ENCODE measurements at places on chromosomes 2 and 18.

- DNase-seq: peak; percentile 39
Measured at GRCh38 chr2:173590276-173590861, 235.7 kb downstream of the CDCA7 start.

DNA sequence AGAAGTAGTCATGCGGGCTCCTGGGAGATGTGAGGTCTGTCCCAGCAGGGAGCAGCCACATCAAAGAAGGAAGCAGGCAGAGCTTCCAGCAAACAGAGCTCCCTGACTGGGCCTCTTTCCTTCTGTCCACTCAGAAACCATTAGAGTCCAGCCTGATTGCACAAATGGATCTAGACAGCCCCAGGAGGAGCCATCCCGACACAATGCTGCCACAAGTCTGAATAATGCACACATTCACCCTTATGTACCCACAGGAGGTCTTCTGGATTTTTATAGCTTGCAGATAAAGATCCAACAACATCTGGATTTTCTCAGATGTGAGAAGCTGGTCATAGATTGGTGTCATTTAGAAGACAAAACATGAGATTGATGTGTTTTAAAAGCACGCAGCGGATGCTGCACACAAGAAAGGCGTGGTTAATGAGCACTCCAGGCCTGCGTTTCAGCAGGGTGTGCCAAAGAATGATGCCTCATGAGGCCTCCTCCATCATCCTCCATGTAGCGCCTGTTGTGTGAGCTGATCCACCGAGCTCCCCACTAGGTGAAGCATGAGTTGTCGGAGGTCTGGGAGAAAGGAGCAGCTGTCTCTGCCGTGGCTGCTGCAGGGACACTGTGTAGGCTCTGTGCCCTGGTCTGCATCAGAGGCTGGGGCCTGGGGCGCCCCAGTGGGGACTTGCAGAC, 60.6 kb downstream of the MTCL1 start:
- DNase-seq: peak; percentile 93

GRCh38 chr2:23499439-23499838, 114.5 kb downstream of the KLHL29 start:
- DNase-seq: no peak

- DNase-seq: no peak
Measured at GRCh38 chr2:165522719-165523118, 53.2 kb downstream of the CSRNP3 start.

DNA sequence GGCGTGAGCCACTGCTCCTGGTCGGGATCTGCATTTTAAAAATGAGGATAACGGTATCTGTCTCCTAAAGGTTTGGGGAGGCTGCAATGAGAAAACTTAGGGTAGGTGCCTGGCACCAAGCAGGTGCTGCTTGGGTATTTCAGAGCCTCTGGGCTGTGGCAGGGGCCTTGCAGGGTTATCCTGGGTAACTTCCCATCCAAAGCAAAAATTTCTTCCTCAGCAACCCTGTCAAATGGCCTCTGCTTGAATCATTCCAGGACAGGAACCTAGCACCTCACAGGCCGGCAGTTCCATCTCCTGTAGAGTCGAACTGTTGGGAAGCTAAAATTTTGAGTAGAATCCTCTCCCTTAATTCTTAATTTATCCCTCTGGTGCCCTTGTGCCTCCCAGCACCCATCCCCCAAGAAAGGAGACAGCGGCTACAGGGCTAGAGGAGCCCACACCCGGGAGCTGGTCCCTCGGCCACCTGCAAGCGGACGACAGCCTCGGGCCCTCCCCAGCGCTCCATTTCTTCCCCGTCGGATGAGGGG, 868 bp downstream of the CGREF1 start:
- DNase-seq: no peak

GRCh38 chr18:1929720-1930119, 641.6 kb downstream of the METTL4 start:
- no peak for DNase-seq

GRCh38 chr2:69171897-69172525, 159.0 kb downstream of the ANTXR1 start:
- no peak for DNase-seq

GRCh38 chr2:218644721-218645120, 14.7 kb downstream of the ZNF142 start:
- no peak for DNase-seq

- no peak for DNase-seq
Measured at GRCh38 chr2:206979922-206980321, 40.6 kb downstream of the CPO start.

GRCh38 chr2:233290051-233290845, 17.4 kb upstream of the SAG start:
- DNase-seq: no peak

DNA sequence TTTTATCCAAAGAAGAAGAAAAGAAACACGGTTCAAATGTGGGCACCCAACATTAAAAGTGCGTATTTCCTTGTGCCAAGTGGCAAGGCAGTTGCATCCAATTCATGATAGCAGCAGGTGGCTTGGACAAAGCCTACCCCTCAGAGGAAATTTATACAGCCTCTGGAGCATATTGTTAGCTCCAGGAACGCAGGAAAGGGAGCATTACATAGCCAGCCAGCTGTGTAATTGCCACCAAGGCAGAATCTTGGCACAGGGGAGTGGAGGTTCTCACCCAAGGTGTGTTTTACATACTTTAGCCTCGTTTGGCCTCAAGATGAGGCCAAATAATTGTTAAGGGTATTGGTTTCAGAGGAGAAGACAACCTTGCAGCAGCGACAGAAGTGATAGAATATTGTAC, 526.9 kb downstream of the TMEM182 start:
- DNase-seq: no peak

DNA sequence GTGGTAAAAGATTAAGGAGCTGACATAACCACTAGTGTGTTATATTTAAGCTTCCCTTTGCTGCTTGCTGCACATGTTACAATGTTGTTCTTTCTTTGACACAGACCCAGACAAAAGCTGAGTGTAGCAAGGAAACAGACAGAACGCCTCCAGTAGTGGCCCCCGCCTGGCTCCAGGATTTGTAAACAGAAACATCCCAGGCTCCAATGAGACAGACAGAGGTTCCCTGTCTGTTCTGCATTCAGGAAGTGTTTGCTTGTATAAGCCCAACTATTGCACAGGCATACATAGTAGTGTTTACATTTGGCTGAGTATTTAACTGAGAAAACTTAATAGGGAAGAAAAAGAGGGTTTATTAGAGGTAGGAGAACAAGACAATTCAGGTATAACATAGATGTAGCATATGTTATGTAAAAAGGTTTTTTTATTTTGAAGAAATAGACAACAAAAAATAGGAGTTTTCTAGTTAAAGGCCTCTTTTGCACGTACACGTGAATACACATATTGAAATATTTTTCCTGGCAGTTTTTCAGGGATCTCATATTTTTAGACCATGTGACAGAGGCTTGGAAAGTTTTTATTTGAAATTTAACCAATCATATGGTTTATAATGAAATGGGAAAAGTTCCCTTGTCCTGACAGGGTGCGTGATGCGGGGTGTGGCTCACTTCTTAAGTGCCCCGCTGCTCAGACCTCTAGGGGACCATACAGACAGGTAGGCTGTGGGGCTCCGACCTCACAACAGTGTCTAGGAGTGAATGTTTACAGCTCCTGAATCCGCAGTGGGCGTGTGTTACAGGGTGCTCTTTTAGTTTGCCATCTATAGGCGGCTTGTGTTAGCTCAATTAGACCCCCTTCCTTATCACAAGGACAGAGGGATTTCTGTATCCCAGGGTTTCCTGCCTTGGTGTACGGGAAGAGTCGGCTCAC, 118.4 kb downstream of the BMPR2 start:
- peak; percentile 55 for DNase-seq

- DNase-seq: no peak
Measured at GRCh38 chr2:195498839-195499490, 158.1 kb upstream of the SLC39A10 start.

GRCh38 chr2:28639092-28639691, 112.4 kb upstream of the PPP1CB start:
- DNase-seq: no peak

- no peak for DNase-seq
Measured at GRCh38 chr2:239818531-239819011, 206.6 kb downstream of the NDUFA10 start.

GRCh38 chr2:95012881-95013550, 12.5 kb upstream of the MAL start:
- no peak for DNase-seq

DNA sequence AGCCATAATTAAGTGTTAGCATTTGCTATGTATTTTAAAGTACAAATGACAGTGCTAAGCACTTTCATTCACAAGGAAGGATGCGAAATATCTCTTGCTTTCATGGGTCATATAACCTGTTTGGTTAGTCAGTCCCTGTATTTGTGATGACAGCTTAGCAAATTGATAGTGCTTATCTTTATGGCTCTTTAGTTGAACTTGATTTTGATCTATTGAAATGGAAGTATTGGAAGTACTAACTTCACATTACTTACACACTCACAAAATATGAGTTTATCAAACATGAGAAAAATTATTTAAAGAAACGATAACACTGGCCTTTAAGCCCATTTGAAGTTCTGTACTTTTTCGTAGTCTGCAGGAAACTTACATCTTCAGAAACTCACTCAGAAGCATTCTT, 97.4 kb upstream of the NEUROD1 start:
- no peak for DNase-seq

DNA sequence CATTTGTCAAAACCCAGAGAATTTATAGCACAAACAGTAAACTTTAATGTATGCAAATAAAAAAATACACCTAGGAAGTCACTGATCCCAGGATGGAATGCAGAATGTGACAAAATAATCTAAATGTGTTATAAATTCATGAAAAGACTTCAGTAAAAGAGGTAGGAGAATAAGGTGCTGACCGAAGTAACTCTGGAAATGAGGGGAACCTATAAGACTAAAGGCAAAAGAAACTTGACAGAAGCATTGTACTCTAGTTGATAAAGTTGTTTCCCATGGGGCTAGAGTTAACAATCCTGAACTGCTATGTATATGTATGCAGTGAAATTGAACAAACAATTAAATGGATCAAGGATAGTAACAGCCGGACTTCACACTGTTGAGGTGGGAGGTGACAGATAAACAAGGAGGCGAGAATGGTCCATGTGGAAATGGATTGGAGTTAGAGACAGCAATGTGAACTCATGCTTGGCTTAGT, 24.5 kb downstream of the IRS1 start:
- no peak for DNase-seq

DNA sequence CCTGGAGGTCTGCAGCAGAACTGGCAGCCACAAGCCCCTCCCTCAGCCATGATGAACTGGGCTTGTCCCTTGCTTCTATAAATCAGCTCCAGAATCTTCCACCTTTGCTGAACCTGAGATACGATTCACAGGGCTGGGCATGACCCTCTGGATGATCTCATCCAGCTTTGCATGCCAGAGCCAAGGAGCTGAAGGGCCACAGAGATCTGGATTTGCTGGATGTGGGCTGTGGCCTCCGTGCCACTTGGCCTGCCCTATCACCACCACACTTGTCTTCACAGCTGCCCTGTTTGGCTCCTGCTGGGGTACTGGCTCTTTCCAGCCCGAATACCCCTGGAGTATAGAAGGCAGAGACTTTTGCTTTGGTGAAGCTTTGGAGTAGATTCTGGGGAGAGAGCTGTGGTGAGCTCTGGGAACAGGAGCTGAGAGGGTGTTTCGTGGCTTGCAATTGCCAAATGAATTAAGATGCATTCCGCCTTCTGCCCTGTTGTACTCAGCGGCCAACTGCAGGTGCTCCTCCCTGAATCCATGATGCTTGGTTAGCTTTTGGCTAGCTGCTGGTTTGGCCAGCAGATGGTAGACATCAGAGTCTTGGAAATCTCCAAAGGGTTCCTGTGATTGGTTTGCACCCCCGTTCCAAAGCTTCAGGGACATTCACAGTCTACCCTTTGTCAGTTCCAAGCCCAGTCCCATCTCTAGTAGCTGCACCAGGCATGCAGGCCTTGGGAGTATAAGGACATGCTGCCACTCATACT, 30.9 kb upstream of the GIGYF2 start:
- DNase-seq: no peak

DNA sequence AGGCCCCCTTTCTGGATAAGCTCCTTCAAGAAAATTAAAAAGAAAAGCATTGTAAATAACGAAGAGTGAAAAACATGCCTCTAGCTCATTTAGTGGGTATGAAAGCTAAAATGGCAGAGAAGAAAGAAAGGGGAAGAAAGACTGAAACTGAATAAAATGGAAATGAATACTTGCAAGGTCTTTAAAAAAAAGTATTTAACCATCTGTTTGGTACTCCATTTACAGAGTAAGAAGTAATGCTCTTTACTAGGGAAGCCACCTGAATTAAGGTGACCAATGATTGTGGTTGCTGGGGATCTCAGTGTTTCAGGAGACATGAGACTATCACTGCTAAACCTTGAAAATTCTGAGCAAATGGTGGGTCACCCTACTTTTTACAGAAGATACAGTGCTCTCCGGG, 17.7 kb upstream of the ARL5A start:
- no peak for DNase-seq

DNA sequence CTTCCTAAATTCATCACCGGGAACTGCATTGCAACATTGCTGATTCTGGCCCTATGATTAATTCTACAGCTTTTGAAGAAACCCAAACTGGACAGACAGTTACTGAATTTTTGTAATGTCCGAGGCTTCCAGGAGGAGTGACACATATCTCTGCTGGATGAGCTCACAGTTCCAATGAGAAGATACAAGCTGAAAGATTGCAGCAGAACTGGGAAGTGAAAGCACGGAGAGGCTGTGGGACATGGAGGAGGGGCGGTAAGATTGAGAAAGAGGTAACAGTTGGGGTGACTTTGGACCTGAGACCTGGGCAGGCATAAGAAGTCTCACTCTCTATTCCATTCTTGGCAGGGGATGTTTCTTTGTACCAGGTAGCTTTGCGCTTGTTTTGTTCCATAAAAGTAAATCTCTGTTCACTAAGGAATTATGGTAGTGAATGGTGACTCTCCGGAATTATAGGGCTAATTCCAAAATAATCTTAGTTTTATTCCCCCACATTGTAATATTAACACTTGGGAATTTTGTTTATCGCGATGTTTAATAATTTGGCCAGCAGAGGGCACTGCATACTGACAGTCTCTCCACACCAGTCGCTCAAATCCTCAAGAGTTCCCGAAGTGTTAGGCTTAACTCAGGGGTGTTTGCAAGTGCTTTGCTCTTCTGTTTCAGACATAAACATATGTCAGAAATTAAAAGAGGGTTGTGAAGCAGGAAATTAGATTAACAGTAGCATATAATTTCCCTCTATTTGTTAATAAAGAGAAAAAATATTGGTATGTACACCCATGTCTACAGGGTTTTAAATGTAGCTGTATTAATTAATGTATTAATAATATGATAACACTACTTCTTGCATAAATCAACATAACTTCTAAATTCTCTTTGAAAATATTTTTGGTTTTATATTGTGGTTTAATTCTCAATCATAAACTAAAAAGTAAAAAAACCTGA, 201.4 kb downstream of the SOCS6 start:
- peak; percentile 89 for DNase-seq

GRCh38 chr2:20282916-20283592, 58.1 kb upstream of the SDC1 start:
- peak; percentile 24 for DNase-seq

- no peak for DNase-seq
Measured at GRCh38 chr18:25019086-25019860, 332.7 kb downstream of the ZNF521 start.

DNA sequence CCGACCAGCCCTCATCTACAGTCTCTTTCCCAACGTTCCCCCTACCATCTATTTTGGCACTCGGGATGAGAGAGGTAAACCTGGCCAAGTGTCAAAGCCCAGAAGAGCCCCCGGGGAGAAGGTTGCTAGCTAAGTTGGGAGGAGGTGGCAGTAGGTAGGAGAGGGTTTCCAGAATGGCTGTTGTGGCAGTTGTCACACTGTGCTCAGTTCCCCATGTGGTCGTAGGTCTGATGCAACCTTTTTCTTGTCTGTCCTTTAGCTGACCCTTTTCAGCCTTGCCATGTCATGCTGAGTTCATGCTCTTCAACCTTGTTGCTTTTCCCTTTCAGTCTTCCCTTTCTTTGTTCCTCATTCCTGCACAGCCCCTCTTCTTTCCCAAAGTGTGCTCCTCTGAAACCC, 34.5 kb downstream of the TTLL4 start:
- DNase-seq: peak; percentile 10
